ENCODE measurements at places on chromosomes 7 and 10.

- no peak for DNase-seq
Measured at GRCh38 chr7:98284335-98285036, 3.0 kb downstream of the BRI3 start.

- no peak for DNase-seq
Measured at GRCh38 chr10:71873582-71874211, 22.6 kb upstream of the PSAP start.

GRCh38 chr10:24731942-24732341, 8.3 kb upstream of the ARHGAP21 start:
- DNase-seq = no peak

GRCh38 chr7:118969370-118969769, 744.9 kb downstream of the ANKRD7 start:
- DNase-seq = no peak

- no peak for DNase-seq
Measured at GRCh38 chr7:134708692-134709091, 62.0 kb downstream of the BPGM start.

GRCh38 chr7:22356701-22357310, at the start of gene RAPGEF5:
Gene RAPGEF5, minus strand, starts transcription at chr7:22357154. Its CDS starts 94 bp downstream, at chr7:22357060.
- DNase-seq = peak; percentile 42
